Airway epithelial cell (primary cell): ENCODE measurements at places on chromosomes 16 and 17. TPM values are rescaled to one million over a fixed set of nuclear protein-coding genes. Genes with fewer than 3 reads are reported as not detected.

The RAD51D gene
- 4.3 and 7.3 TPM in 2 replicates for total RNA-seq

The GP1BA gene
- not detected in 2 replicates for total RNA-seq

The RNF166 gene
- total RNA-seq: 19.7 and 24.0 TPM in 2 replicates

The HYDIN gene
- not detected in 2 replicates for total RNA-seq

The PIPOX gene
- 1.1 TPM in 1 of 2 replicates, not detected in the other for total RNA-seq

The AATK gene
- 0.28 TPM in 2 replicates for total RNA-seq

The LPCAT2 gene
- total RNA-seq: 37.3 and 40.3 TPM in 2 replicates

The SLC38A8 gene
- not detected in 2 replicates for total RNA-seq

The CUEDC1 gene
- total RNA-seq: 13.2 and 15.1 TPM in 2 replicates

The CFAP119 gene
- total RNA-seq: 1.7 and 3.0 TPM in 2 replicates

The CDH13 gene
- total RNA-seq: 25.1 and 28.4 TPM in 2 replicates

The CCT6B gene
- 0.84 and 1.2 TPM in 2 replicates for total RNA-seq

The CTRB1 gene
- not detected in 2 replicates for total RNA-seq

The MILR1 gene
- 0.28 and 4.3 TPM in 2 replicates for total RNA-seq

The TAF15 gene
- total RNA-seq: 19.7 and 35.0 TPM in 2 replicates

The HBA2 gene
- not detected in 2 replicates for total RNA-seq

The ADAMTS18 gene
- total RNA-seq: 0.21 and 0.65 TPM in 2 replicates

The SLC22A31 gene
- 0.56 TPM in 1 of 2 replicates, not detected in the other for total RNA-seq

The HOXB2 gene
- total RNA-seq: 0.85 and 1.9 TPM in 2 replicates

The SCIMP gene
- not detected in 2 replicates for total RNA-seq

The MPV17L gene
- total RNA-seq: 0.35 and 0.60 TPM in 2 replicates

The OXLD1 gene
- total RNA-seq: 27.8 and 34.8 TPM in 2 replicates

The CNGB1 gene
- 0.65 and 1.2 TPM in 2 replicates for total RNA-seq

The SALL1 gene
- total RNA-seq: 0.09 TPM in 1 of 2 replicates, not detected in the other

The CLEC3A gene
- not detected in 2 replicates for total RNA-seq

The CFAP97D1 gene
- not detected in 2 replicates for total RNA-seq

The PDILT gene
- total RNA-seq: not detected in 2 replicates

The MYL4 gene
- not detected in 2 replicates for total RNA-seq

The GRAP gene
- 0.05 and 0.07 TPM in 2 replicates for total RNA-seq

The HOXB4 gene
- 0.07 TPM in 1 of 2 replicates, not detected in the other for total RNA-seq

The CWC25 gene
- 8.5 and 11.4 TPM in 2 replicates for total RNA-seq

The HOXB9 gene
- not detected in 2 replicates for total RNA-seq

The WSCD1 gene
- total RNA-seq: not detected in 2 replicates

The PPP1R27 gene
- not detected in 2 replicates for total RNA-seq
